ENCODE measurements at places on chromosomes 7 and 10.

DNA sequence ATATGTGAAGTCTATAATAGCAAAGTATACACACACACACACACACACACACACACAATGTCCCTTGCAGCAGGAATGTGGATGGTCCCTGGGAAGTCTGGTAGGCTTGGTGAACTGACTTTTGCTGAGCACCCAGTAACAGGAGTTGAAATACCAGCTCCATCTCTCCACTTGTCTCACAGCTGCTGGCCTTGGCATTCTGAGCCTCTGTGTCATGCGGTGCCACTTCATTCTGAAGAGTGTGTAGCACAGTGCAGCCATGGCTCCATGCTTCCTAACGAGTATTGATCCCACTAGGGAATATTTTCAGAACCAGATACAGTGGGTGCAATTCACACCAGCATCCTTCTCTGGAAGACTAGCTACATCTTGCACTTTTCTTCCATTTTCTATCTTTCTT is 192.4 kb downstream of the ADARB2 start:
- DNase-seq: no peak

GRCh38 chr7:8841171-8841570 is 407.8 kb downstream of the NXPH1 start:
- no peak for DNase-seq

DNA sequence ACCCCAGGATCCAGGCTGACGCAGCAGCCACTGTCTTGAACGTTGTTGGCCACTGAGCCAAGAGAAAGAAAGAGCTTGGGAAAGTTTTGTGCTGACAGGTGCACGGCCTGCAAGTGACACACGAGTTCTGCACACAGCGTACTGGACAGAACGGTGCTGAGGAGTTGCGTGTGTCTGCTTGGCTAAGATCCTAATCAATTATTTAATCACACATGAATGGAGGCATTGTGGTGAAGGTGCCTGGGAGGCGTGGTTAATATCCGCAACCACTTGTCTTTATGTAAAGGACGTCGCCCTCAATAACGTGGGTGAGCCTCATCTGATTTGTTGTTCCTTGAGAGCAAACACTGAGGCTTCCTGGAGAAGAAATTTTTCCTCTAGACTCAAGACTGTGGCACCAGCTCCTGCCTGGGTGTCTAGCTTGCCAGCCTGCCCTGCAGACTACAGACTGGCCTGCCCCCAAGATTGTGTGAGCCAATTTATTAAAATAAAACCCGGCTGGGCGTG is 16.6 kb upstream of the GNA12 start:
- DNase-seq: no peak

- no peak for DNase-seq
Observed at GRCh38 chr7:151460474-151460855, 20.5 kb upstream of the CRYGN start.

- no peak for DNase-seq
Observed at GRCh38 chr7:110281362-110281761, 809.6 kb upstream of the LRRN3 start.

All from RWPE2 (cell line).